CD4-positive, alpha-beta T cell treated with Interferon alpha-2 for 1 hour (primary cell): ENCODE measurements at places on chromosomes 4 and X.

GRCh38 chr4:150318971-150319370, 240.7 kb downstream of the DCLK2 start:
- DNase-seq, result no peak

DNA sequence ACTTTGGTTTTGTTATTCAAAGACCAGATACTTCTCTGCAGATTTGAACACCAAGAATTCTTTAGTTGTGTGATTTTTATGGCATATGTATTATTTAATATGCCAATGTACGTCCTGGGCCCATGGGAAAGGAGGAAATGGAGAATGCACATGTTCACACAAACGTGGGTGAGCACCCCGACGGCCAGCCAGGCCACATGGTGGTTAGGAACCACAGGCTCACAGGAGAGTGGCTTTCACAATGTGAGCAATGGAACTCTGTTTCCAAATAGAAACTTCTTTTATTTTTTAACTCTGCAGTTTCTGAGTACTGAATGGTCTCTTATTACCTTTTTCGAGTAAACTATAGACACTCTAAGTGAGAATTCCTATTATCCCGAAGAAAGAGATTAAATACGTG, 58.0 kb upstream of the UNC5C start:
- DNase-seq, result no peak

DNA sequence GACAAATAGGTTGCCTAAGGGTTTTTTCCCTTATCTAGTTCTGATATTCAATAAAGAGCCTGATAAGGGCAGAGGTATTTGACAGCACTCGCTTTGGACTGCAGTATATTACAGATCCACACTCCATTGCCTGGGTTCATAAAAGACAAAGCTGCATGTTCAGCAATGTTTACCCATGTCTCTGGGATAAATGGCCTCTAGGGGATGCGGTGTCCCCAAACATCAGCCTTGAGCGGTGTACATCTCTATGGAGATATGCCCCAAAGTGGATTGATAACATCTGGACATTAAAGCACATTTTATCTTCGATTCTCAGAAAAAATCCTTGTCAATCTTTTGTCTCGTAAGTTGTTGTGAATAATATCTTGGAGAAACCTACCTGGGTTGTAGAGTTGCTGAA, 660.8 kb upstream of the AADAT start:
- no peak for DNase-seq

- no peak for DNase-seq
These were observed 61.2 kb downstream of the C4orf50 start for GRCh38 chr4:5957076-5957475.

DNA sequence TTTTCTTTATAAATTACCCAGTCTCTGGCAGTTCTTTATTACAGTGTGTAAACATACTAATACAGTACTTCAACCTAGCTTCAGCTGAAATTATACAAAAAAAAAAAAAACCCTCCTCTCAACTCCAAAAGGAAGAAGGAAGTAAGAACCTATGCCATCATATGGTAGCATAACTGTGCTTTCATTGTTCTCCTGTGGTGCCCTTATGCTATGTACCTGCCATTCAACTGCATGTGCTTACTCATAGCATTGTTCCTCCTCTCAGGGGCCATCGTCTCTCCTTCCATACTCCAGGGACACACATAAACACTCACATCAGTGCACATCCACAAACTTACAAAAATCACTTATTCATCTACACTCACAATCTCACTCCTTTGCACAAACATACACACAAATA, 470.1 kb upstream of the HS3ST1 start:
- DNase-seq, result no peak

GRCh38 chrX:28998609-28999135, 411.4 kb downstream of the IL1RAPL1 start:
- DNase-seq, result no peak

DNA sequence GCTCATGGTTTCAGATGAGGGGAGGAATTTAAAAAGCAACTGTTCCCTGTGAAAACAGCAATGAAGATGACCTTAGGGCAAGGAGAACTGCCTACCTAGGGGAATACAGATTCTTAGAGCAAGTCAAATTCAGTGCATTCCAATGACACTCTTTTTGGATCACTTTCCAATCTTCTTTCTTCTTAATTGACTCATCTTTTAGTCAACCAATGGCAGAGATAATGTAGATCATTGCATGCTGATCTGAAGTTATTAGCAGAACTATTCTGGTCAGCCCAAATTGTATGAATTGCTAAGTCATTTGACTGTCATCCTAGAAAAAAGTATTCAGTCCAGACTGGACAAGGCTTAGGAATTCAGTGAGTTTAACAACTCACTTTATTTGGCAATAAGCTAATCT, 12.6 kb upstream of the NR3C2 start:
- no peak for DNase-seq

- no peak for DNase-seq
These were observed 284.5 kb upstream of the CTSO start for GRCh38 chr4:156238171-156238570.

GRCh38 chr4:95141361-95141760, 383.6 kb downstream of the BMPR1B start:
- no peak for DNase-seq

DNA sequence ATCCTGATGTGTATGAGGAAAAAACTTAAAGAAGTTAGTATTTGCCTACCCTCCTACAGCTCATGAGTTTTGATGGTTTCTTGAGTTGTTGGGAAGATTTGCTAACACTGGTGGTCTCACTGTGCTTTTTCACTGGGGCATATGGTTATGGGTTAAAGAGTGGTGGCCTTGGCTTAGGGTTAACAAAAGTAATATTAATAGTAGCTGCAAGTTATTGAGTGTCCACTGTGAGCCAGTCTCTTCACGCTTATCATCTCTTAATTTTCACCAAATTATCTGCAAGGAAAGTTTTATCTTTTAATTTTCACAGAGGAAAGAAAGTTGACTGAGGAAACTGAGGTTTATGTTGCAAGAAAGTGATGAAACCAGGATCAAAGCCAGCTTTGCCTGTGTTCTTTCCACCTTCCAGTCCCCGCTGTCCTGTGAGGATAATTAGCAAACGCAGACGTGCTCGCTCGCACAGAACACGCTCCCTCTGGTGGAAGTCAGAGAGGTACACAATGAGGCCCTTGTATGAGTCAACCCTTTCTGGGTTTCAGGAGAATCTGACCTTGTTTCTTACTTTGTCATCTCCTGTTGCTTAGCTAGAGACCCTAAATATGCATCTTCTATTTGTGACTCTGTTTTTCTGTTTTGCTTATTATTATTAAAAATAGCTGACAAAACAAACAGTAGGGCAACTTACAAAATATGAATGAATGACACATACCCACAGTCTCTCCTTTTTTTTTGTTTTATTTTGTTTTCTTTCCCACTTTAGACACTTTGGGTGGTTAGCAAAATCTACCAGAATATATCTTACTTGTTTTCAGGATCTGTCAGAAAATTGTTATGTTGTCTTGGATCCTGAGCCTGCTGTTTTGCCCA, 94.3 kb downstream of the DDIT4L start:
- peak; percentile 51 for DNase-seq

GRCh38 chr4:80092088-80092487, 19.1 kb upstream of the ANTXR2 start:
- DNase-seq, result no peak

GRCh38 chr4:3660086-3660927, 105.9 kb upstream of the ADRA2C start:
- DNase-seq, result no peak

GRCh38 chr4:56782019-56782418, 39.5 kb downstream of the SPINK2 start:
- no peak for DNase-seq

DNA sequence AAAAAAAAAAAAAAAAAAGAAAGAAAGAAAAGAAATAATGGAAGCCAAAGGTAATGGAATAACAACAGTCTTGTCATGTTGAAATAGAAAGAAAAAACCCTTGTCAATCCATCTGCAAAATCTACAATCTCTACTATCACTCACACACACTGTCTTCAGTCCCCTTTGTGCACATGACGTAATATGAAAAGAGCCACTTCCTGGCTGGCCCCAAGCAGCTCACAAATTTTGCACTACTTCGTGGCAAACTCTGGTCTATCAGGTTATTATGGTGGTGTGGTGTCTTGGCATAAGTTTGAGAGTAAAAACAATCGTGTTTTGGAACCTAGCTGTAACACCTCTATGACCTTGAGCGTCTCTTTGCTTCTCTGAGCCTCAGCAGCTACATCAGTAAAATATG, 8.3 kb upstream of the AFAP1 start:
- no peak for DNase-seq

DNA sequence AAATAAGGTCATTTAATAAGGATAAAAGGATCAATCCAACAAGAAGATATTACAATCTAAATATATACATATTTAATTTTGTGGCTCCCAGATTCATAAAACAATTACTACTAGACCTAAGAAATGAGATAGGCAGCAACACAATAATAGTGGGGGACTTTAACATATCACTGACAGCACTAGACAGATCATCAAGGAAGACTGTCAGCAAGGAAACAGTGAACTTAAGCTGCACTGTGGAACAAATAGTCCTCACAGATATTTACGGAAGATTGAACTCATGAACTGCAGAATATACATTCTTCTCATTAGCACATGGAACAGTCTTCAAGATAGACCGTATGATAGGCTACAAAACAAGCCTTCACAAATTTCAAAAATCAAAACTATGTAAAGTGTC, 56.1 kb upstream of the NAP1L2 start:
- DNase-seq, result no peak

DNA sequence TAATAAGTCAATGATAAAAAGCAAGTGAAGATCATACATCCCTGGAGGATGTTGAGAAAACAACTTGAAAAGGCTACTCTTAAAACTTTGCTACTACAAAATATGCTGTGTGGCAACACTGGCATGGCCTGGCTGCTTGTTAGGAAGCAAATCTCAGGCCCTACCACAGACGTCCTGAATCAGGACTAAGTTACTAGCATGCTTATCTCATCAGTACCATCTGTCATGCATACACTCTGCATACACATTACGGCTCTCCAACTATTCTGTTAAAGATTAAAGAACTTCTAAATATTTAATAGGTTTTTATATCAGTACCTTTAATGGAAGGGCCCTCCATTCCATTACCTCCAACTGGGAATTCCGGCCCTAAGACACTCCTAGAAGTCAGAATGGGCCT, 8.2 kb downstream of the PAPSS1 start:
- no peak for DNase-seq

DNA sequence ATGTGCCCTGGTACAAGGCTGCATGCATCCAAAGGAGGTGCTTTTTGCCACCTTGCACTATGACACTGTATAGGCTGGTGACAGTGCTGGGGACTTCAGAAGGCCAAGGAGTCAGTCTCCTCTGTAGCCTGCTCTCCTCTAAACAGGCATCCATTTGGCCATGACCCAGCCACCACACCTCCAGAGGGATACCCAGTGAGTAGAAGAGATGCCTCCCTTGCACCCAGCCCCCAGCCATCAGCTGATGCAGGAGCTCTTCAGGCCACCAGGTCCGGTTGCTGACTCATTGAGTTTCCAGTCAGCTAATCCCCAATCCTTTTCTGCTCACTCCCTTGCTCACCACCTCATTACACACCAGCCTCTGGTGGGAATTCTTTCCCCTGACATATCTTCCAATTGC, 99.8 kb downstream of the PJA1 start:
- DNase-seq, result no peak
